ENCODE measurements at places on chromosomes 7 and 10.

DNA sequence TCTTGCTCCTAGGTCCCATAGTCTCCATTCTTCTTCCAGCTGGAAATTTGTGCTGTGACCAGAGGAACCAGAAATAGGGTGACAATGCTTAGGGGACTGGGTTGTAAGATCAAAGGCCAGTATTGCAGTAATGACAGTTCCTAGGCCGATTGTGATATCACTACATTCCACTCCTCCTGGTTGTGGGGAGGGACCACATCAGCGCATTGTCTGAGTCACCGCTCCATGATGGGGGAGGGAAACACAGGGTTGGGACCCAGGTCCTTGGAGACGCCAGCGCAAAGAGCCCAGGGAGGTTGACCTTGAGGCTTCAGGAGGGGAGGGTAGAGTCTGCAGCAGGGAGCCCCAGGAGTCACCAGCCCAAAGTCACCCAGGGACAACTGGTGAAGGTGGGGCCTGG, 20.8 kb upstream of the GGCT start:
- no peaks in the 10 kb centered on the region for H3K4me1 ChIP-seq
- no peak overlapping the region for H3K27ac ChIP-seq
- no peak for DNase-seq
- H3K36me3 ChIP-seq = no peaks in the 10 kb centered on the region
- H3K27me3 ChIP-seq = no peaks in the 10 kb centered on the region

DNA sequence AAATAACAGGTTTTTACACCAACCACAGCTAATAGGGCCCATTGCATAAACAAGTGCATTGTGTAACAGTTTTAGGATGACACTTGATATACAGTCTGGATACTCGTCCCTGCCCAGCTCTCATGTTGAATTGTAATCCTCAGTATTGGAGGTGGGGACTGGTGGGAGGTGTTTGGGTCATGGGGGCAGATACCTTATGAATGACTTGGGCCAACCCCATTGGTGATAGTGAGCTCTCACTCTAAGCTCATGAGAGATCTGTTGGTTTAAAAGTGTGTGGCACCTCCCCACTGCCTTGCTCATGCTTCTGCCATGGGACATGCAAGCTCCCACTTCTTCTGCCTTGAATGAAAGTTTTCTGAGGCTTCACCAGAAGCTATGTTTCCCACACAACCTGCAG, 136.7 kb downstream of the PDE1C start:
- H3K27ac ChIP-seq = no peak overlapping the region
- H3K27me3 ChIP-seq = no peaks in the 10 kb centered on the region
- DNase-seq = no peak
- no peak overlapping the region for H3K4me3 ChIP-seq

GRCh38 chr7:84317536-84317935, 122.9 kb upstream of the SEMA3A start:
- H3K36me3 ChIP-seq = no peaks in the 10 kb centered on the region
- no peak for DNase-seq
- no peak overlapping the region for H3K27ac ChIP-seq
- H3K27me3 ChIP-seq = no peaks in the 10 kb centered on the region
- H3K4me1 ChIP-seq = no peaks in the 10 kb centered on the region

DNA sequence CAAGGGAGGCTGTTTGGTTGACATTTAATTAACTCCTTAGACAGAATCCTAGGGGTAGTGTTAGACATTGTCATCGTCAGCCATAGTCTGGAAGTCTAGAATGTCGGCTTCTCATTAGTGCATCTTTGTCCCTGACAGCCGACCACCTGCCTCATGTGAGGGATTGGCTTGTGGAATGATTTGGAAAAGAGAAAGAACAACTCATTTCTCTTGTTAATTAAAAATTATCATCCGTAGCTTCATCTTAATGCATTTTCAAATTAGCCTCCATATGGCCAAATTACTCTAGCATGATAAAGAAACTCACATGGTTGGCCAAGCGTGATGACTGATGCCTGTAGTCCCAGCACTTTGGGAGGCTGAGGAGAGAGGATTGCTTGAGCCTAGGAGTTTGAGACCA, 97.7 kb upstream of the PARD3 start:
- H3K4me3 ChIP-seq = no peak overlapping the region
- no peaks in the 10 kb centered on the region for H3K27me3 ChIP-seq
- H3K27ac ChIP-seq = no peak overlapping the region
- H3K36me3 ChIP-seq = no peaks in the 10 kb centered on the region
- DNase-seq = no peak

- H3K4me1 ChIP-seq = peaks cover 25% of the 10 kb centered on the region
- no peak overlapping the region for H3K4me3 ChIP-seq
- no peak for DNase-seq
- H3K36me3 ChIP-seq = no peaks in the 10 kb centered on the region
- H3K27ac ChIP-seq = no peak overlapping the region
Observed at GRCh38 chr7:91846436-91846835, 34.1 kb downstream of the MTERF1 start.

- H3K36me3 ChIP-seq = no peaks in the 10 kb centered on the region
- H3K27ac ChIP-seq = no peak overlapping the region
- H3K27me3 ChIP-seq = no peaks in the 10 kb centered on the region
- no peak overlapping the region for H3K4me3 ChIP-seq
- H3K4me1 ChIP-seq = no peaks in the 10 kb centered on the region
Observed at GRCh38 chr10:30671026-30671616, 41.6 kb upstream of the LYZL2 start.

DNA sequence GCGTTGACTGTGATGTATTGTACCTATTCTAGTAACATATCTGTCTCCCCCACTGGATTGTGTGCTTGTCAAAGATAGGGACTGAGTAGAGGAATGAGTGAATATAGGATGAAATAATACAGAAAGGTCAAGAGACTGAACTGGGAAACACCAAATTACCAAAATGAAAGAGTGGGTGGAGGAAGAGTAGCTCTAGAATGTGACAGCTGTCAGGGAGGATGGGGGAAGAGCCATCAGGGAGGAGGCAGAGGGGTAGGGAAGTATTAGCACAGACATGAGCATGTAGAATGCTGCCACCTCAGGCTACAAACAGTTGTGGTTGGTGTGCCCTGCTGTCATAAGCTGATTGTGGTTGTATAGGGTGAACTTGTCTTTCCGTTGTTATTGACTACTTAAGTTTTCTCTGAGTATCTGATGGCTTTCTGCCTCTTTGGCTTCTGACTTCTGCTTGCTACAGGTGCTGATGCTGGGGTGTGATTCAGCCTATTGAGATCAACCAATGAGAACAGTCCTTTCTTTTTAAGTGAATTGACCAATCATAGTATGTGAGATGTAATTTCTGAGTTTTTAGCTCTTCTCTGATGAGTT, 5.6 kb downstream of the CCSER2 start:
- no peaks in the 10 kb centered on the region for H3K36me3 ChIP-seq
- no peak overlapping the region for H3K27ac ChIP-seq
- no peak for DNase-seq
- no peaks in the 10 kb centered on the region for H3K27me3 ChIP-seq
- no peak overlapping the region for H3K4me3 ChIP-seq

DNA sequence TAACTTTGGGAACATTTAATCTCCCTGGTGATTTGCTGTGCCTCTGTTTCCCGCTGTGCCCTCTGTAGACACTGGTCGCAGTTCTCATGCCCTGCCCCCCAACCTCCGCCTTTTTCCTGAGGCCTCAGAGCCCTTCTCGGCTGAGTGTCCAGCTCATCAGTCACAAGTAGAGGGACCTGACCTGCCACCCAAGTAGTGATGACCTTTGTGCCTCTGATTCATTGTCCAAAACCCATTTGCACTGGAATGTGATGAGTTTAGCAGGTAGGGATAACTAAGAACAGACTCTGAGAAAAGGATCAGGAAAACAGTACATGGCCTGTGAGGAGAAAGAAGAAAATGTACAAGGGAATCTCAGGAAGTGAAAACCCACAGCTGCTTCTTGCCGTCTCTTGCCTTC, 58.8 kb downstream of the LANCL2 start:
- H3K36me3 ChIP-seq = no peaks in the 10 kb centered on the region
- no peaks in the 10 kb centered on the region for H3K27me3 ChIP-seq
- peak; percentile 54 for DNase-seq
- H3K27ac ChIP-seq = peak overlapping the region; percentile 38
- no peak overlapping the region for H3K4me3 ChIP-seq

GRCh38 chr7:151135866-151136843, 31.3 kb downstream of the GBX1 start:
- no peaks in the 10 kb centered on the region for H3K36me3 ChIP-seq
- H3K27me3 ChIP-seq = no peaks in the 10 kb centered on the region
- H3K4me3 ChIP-seq = no peak overlapping the region
- DNase-seq = no peak

DNA sequence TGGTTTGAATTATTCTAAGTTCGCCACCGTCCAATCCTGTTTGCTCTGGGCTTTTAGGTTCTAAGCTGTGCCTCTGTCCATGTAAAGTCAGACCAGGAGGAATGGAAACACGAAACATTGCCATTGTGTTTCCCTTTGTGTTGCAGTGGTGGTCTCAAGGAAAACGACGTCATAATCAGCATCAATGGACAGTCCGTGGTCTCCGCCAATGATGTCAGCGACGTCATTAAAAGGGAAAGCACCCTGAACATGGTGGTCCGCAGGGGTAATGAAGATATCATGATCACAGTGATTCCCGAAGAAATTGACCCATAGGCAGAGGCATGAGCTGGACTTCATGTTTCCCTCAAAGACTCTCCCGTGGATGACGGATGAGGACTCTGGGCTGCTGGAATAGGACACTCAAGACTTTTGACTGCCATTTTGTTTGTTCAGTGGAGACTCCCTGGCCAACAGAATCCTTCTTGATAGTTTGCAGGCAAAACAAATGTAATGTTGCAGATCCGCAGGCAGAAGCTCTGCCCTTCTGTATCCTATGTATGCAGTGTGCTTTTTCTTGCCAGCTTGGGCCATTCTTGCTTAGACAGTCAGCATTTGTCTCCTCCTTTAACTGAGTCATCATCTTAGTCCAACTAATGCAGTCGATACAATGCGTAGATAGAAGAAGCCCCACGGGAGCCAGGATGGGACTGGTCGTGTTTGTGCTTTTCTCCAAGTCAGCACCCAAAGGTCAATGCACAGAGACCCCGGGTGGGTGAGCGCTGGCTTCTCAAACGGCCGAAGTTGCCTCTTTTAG, 46.3 kb upstream of the DMBT1 start:
- H3K4me3 ChIP-seq = no peak overlapping the region
- H3K27me3 ChIP-seq = no peaks in the 10 kb centered on the region
- H3K27ac ChIP-seq = no peak overlapping the region
- no peaks in the 10 kb centered on the region for H3K36me3 ChIP-seq

- no peaks in the 10 kb centered on the region for H3K36me3 ChIP-seq
- peaks cover 8% of the 10 kb centered on the region for H3K4me1 ChIP-seq
Observed at GRCh38 chr7:140010194-140010895, 52.4 kb downstream of the PARP12 start.

- peaks cover 5% of the 10 kb centered on the region for H3K4me1 ChIP-seq
- no peak for DNase-seq
- H3K27me3 ChIP-seq = no peaks in the 10 kb centered on the region
Observed at GRCh38 chr10:118835682-118836326, 81.0 kb upstream of the CACUL1 start.

DNA sequence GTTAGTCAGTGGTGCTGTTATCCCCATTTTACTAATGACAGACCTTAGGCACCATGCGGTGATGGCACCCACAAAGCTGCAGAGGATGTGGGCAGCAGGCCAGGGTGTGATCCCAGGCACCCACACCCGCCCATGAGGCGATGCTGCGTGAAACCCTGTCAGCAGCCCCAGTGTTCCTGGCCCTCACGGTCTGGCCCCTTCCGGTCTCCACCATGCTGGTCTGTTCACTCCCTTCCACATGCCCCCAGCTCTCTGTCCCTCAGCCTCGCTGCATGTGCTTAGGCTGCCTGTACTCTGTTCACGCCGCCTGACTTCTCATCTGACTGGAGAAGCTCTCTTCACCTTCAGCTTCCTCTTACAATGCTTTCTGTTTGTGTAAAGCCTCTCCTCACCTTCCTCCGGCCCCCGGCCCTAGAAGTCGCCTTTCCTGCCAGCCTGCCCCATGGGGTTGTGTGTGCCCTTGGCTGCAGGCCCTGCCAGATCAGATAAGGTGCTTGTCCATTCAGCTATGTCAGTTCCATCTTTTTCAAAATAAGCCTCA, 17.6 kb upstream of the ORAI2 start:
- no peak overlapping the region for H3K4me3 ChIP-seq
- no peaks in the 10 kb centered on the region for H3K36me3 ChIP-seq
- H3K4me1 ChIP-seq = no peaks in the 10 kb centered on the region
- no peak for DNase-seq
- no peak overlapping the region for H3K27ac ChIP-seq
- no peaks in the 10 kb centered on the region for H3K27me3 ChIP-seq

DNA sequence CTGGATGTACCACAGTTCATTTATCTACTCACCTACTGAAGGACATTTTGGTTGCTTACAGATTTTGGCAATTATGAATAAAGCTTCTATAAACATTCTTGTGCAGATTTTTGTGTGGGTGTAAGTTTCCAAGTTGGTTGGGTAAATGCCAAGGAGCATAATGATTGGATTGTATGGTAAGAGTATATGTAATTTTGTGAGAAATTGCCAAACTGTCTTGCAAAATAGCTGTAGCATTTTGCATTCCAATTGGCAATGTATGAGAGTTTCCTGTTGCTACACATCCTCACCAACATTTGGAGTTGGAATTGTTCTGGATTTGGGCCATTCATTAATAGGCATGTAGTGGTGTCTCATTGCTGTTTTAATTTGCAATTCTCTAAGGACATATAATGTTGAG, 33.9 kb upstream of the HYAL4 start:
- no peaks in the 10 kb centered on the region for H3K36me3 ChIP-seq
- no peaks in the 10 kb centered on the region for H3K4me1 ChIP-seq
- H3K27me3 ChIP-seq = no peaks in the 10 kb centered on the region
- DNase-seq = no peak

DNA sequence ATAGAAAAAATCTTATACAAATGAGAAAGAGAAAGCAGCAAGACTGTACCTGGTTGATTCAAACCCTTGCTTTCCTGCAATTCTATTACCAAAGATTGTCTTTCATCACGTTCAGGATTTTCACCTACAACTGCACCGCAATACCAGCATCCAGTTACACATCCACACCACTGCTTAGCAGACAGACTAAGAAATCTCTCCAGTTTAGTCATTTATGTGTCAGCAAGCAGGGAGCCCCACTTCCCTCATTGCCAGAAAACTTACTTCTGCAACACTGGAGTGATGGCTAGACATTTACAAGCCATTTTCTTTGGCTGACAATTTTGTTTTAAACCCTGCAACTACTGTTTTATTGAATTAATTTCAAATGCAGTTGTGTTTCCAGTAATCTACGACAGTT, 359.6 kb upstream of the MEOX2 start:
- H3K36me3 ChIP-seq = no peaks in the 10 kb centered on the region
- DNase-seq = no peak
- H3K27ac ChIP-seq = no peak overlapping the region
- peaks cover 1% of the 10 kb centered on the region for H3K4me1 ChIP-seq
